AG04449 (cell line): ENCODE measurements at places on chromosomes 7 and 10.

GRCh38 chr7:40315277-40315676 lies 180.5 kb downstream of the SUGCT start:
- DNase-seq = no peak

GRCh38 chr10:94402843-94403379 lies 570 bp downstream of the TBC1D12 start:
- no peak for DNase-seq

- DNase-seq = no peak
These were observed 126.6 kb downstream of the CCDC71L start for GRCh38 chr7:106534271-106534846.

DNA sequence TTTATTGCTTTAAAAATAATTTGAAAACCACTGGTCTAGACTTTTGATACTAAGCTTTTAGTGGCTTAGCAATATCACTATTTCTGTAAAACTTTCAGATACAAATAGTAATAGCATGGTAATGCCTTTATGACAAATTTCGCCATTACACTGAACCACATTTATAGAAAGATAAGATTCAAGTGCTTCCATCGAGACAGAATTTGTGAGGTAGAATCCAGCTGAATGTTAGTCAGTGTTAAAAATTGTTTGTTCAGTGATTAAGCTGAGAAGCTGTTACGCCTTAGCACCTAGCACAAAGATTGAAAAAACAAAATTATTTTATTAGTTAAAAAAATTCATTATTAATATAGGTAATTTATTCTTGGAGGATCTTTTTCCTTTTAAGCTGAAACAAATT lies 36.5 kb downstream of the GNAT3 start:
- no peak for DNase-seq

DNA sequence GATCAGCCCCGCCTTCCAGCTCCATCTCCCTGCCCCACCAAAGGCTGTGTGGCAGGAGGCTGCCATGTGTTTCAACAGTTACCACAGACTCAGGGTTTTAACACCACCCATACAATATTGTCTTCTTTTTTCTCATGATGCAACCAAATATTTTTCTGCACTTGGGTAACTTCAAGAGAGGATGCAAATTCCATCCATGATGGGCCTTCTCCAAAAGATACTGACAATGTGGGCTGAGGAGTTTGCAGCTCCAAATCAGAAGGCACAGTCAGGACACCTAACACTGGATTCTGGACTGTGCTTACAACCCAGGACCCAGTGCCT lies 347.9 kb downstream of the GRID1 start:
- no peak for DNase-seq

GRCh38 chr10:36114141-36114540 lies 472.0 kb upstream of the FZD8 start:
- DNase-seq = no peak

GRCh38 chr10:7117806-7118674 lies 292.8 kb downstream of the SFMBT2 start:
- no peak for DNase-seq

- DNase-seq = no peak
These were observed 355.9 kb upstream of the TMEM229A start for GRCh38 chr7:124388751-124389150.

- no peak for DNase-seq
These were observed 40.4 kb downstream of the PHTF2 start for GRCh38 chr7:77838929-77839491.

DNA sequence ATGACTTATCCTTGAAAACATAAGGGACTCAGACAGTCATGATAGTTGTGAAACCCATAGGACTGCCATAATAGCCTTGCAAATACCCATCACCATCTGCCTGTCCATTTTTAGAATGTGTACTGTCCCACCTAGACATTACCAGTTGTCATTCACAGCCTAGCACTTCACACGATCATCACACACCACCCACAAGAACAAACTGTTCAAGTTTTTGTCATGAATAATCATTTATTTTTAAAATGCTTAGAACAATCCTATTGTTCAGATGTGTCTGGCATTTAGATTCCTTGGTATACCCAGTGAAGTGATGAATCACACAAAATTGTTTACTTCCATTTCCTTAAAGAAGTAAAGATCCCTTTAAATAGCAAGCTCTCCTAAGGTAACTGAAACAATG lies 46.6 kb downstream of the CCDC3 start:
- no peak for DNase-seq

GRCh38 chr7:57328457-57328856 lies 121.5 kb upstream of the ZNF716 start:
- DNase-seq = no peak

- DNase-seq = peak; percentile 77
These were observed 8.2 kb upstream of the CLDN4 start for GRCh38 chr7:73822319-73823173.

DNA sequence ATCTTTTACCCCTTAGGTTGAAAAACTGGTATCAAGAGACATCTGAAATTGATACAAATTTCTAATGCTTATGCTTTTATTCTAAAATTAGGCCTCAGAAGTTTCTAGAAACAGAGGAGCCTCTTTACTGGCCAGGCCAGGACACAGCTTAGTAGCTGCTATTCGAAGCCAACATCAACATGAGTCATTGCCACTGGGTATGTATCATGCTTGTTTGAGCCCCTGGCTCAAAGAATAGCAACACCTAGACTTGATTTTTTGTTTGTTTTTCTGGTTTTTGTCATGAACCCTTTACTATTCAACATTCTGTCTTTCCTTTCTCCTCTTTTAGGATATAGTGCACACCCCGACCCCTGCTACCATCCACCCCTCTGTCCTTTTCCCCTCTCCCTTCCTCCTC lies 90.9 kb upstream of the STK17A start:
- DNase-seq = peak; percentile 12

DNA sequence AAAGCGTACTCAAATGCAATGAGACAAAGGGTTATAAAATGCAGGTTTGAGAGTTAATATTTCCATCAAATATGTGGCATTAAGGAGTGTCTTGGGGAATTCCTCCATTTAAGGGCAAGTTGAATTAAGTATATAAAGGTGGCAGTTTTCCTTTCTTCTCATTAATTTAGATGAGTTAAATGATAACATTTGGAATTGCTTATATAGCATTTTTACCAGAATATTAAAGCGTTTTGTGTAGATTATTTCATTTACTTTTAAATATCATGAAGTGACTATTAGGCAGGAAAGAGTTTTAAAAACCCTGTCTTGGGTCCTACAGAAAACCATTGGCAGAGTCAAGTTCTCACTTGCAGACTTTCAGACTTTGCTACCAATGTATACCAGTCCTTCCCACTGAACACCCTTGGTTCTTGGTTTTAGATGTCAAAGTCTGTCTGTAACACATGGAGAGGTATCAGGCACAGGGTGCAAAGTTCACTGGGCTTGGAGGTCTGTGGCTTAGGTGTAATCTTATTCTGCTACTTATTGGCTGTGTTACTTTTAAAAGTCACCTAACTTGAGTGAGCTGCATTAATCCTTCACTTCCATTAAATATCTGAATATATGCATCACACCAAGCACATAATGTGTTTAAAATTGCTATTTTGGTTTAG lies 51.0 kb downstream of the ASB4 start:
- DNase-seq = no peak

GRCh38 chr10:77746047-77746707 lies 108.6 kb upstream of the KCNMA1 start:
- DNase-seq = no peak

DNA sequence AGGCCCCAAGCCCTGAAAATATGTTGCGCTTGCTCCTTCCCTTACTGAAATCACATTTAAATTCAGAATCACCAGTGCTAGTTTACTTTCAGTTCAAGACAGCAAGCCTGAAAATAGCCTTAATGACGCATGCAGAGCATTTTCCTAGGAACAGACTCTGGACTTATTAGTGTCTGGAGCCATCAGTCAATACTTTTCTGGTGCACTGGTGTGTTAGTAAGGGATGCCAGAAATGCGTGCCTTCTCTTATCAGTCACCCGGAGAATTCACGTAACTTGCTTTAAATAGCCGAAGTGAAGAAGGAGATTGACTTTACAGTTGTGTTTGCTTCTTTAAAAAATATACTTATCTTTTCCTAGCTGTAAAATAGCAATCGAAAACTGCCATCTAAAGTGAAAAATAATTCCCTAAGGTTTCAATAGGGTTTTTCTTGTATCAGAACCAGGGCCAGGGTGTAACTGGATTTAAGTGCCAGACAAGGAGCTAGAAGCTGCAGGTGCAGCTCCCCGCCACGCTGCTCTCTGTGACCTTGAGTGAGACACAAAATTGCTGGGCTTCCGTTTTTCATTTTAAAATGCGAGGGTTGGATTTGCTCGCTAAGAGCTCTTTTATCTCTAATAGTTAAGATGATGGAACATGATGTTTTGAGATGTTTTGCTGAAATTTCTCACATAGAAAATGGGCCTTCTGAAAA lies 177.8 kb downstream of the NSUN6 start:
- no peak for DNase-seq

- DNase-seq = peak; percentile 24
These were observed 58.2 kb upstream of the CAMK2B start for GRCh38 chr7:44383566-44383965.

DNA sequence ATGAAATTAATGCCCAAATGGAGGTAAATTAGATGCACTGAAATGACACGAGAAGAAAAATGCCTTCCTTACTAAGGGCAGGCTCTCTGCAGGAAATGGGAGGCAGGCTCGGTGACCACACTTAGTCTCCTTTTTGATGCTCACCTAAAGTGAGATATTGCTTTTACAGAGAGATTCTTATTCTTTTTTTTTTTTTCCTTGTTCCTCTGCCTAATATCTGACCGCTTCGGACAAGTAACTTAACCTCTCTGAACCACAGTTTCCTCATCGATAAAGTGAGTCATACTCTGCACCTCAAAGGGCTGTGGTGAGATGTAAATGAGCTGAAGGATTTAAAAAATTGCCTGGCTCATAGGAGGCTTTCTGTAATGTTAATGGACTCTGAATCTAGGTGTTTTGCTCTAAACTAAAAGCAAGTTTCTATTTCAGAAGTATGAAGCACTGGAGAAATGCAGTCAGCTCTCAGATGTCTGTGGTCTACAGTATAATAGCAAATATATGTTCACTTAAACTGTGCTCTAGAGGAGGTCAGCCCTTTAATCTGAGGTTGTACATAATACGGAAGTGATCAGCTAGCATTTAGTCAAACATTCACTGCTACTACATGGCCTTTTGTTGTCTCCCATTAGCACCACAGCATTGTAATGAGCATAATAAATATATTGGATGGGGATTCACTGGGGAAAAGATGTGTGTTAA lies 23.2 kb downstream of the NKX2-3 start:
- DNase-seq = no peak
